ENCODE measurements at places on chromosomes 3 and 15.

DNA sequence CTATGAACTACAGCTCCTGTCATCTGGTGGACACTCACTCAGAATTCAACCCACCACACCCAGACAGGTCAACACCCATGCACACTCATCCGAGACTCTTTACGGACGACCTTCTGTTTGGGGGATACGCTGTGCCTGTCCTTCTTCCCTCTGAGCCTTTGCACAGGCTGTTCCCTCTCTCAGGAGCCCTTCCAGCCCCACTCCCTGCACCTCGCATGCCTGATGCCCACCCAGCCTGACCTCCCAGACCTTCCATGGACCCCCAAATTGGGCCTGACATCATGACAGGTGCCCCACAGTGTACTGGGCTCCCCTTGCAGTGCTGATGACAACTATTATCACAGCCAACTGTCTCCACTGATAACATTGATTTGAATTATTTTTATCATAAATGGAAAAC is 135.8 kb downstream of the NSMCE3 start:
- no peak for DNase-seq

DNA sequence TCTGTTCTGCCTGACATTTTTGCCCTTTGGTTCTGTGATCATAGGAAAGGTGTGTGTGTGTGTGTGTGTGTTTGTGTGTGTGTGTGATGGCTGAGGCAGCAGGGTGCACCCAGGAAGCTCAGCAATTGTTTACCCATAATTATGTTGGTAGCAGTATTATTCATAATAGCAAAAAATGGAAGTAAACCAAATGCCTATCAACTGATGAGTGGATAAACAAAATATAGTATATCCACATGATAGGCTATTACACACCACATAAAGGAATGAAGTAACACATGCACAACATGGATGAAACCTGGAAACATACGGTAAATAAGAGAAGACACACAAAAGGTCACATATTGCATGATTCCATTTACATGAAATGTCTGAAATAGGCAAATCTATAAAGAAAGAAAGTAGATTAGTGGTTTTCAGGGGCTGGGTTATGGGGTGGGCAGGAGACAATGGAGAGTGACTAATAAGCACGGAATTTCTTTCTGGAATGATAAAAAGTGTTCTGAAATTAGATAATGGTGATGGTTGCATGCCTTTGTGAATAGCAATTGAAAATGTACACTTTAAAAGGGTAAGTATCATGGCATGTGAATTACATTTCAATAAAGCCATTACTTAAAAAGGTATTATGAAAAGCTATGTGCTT is 167.2 kb downstream of the POLR2M start:
- DNase-seq = no peak

GRCh38 chr3:145269106-145269505 is 891.9 kb downstream of the PLOD2 start:
- DNase-seq = no peak

GRCh38 chr3:116005404-116005803 is 382.1 kb downstream of the GAP43 start:
- no peak for DNase-seq
